Stromal cell of bone marrow (primary cell): ENCODE measurements at places on chromosomes 1 and 21.
A peak's percentile ranks its signal among the peaks of the same experiment; 100 is the strongest.

- no peak for DNase-seq
These were observed 3.3 kb downstream of the AHDC1 start for GRCh38 chr1:27600498-27601175.

- no peak for DNase-seq
These were observed 5.8 kb downstream of the TOR3A start for GRCh38 chr1:179087665-179088064.

DNA sequence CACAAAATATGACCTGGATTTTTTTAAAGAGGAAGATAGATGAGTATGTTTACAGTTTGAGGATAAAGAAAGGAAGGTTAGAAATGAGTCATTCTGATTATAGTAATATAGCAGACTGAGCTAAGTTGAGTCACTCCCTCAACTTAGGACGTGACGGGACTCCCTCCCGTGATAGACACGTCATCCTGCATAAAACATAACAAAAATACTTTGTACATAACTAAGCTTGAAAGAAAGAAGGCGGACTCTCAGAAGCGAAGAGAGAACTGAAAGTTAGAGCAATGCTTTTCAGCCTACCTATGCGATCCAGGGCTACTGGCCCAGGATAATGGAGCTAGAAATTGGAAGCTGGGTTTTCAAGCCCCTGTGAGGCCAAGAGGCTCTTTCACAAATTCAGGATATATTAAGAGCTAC is 53.0 kb upstream of the DESI2 start:
- peak; percentile 93 for DNase-seq

GRCh38 chr21:36966066-36966820 is at the start of gene HLCS:
TSS of gene HLCS (minus strand) at chr21:36966669. CDS start at chr21:36966638, 31 bp downstream.
- peak; percentile 36 for DNase-seq

GRCh38 chr1:58307431-58307830 is 239.1 kb downstream of the OMA1 start:
- no peak for DNase-seq
